Stimulated activated CD4-positive, alpha-beta T cell treated with anti-CD3 and anti-CD28 coated beads, Interleukin-1b, Interleukin-23, amount 100 ng/mL, for 1 hour (primary cell): ENCODE measurements at places on chromosomes 5 and 9.

GRCh38 chr5:8908055-8908683 is 637.7 kb downstream of the SEMA5A start:
- DNase-seq = no peak

GRCh38 chr5:95838001-95838520 is 15.5 kb upstream of the GLRX start:
- DNase-seq = no peak

GRCh38 chr5:74767579-74767913 is 497 bp downstream of the NSA2 start:
- DNase-seq = no peak

GRCh38 chr5:143874312-143874711 is 62.4 kb downstream of the HMHB1 start:
- DNase-seq = no peak

GRCh38 chr5:148853868-148854267 is 27.5 kb downstream of the ADRB2 start:
- no peak for DNase-seq

DNA sequence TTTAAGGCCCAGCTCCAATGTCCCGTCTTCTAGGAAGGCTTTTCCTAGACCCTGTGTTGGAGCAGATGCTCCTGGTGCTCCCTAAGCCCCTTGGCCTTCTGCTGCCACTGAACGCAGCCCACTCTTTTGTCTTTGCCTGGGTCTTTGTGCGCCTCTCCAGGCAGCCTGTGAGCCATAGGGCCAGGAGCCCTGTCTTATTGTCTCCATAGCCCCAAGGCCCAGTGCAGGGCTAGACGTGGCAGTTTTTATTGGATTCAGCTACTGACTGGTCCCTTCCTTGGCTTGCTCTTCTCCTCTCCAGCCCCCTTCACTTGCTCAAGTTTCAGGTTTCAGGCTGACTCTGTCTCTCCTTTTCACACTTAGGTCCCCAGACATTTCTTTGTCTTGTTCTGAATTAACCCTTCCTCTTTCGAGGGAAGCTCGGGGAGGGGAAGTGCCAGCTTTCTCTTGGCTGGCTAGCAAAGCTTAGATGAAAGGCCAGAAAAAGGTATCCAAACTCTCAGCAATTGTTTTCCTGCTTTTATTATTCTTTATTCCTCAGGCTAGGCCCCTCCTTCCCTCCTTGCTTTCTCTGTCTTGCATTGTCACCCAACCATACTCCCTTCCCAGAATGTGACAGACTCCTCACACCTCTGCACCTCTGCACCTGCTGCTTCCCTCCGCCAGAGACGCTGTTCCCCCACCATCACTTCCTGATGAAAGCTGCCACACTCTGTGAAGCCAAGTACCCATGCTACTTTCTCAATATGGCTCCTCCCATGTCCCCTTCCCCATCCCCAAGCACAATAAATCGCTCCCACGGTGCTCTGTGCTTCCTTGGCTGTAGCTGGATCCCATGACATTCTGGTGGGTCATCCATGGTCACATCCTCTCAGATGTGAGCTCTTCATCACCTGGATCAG is 101.6 kb upstream of the CPEB4 start:
- no peak for DNase-seq

DNA sequence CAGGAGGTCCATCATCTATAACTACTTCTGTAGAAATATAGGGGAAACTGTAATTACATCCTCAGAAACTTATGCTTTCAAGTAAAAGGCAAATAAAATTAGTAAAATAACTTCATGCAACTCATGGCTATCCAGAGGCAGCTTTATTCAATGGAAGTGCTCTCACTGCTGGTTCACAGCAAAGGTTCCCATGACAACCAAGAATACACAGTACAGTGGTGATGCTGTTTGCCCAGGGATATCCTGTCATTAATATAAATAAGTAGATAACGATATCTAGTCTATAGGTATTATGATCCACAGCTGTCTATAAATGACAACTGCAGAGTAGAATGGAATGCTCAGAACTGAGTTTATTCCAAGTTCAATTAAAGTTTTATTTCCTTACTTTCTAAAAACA is 390.3 kb downstream of the PDE4D start:
- no peak for DNase-seq

DNA sequence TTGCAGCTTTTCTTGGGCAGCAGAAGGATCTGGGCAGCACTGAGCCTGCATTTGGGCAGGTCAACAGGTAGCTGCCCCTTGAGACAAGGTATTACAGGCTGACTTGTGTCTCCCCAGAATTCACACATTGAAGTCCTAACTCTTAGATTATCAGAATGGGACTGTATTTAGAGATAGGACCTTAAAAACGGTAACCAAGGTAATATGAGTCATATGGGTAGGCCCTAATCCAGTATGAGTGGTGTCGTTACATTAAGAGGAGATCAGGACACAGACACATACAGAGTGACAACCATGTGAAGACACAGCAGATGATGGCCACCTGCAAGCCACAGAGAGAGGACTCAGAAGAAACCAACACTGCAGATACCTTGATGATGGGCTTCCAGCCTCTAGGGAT is 3.2 kb downstream of the C1QTNF2 start:
- no peak for DNase-seq

- no peak for DNase-seq
Observed at GRCh38 chr5:19950897-19951296, 37.1 kb downstream of the CDH18 start.

GRCh38 chr9:92986176-92987119 is 39.1 kb downstream of the FGD3 start:
- no peak for DNase-seq

- DNase-seq = no peak
Observed at GRCh38 chr5:118553662-118554061, 434.7 kb downstream of the DTWD2 start.

- DNase-seq = no peak
Observed at GRCh38 chr5:113203916-113204315, 227.3 kb downstream of the DCP2 start.

DNA sequence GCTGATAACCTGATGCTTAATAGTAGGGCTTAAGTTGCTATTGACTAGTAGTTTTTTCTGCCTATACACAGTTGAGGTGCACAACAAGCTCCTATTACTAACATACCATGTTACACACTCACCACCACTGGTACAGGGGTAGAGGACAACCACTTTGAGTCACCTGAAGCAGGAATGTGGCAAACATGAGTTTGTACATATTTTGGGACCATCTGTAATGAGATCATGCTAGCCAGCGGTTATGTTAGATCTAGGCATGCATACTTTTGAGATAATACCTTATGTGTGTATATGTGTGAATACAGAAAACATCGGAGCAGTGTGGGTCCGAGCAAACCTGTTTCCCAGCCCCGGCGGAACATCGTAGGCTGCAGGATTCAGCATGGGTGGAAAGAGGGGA is 72.8 kb upstream of the NXNL2 start:
- DNase-seq = no peak

DNA sequence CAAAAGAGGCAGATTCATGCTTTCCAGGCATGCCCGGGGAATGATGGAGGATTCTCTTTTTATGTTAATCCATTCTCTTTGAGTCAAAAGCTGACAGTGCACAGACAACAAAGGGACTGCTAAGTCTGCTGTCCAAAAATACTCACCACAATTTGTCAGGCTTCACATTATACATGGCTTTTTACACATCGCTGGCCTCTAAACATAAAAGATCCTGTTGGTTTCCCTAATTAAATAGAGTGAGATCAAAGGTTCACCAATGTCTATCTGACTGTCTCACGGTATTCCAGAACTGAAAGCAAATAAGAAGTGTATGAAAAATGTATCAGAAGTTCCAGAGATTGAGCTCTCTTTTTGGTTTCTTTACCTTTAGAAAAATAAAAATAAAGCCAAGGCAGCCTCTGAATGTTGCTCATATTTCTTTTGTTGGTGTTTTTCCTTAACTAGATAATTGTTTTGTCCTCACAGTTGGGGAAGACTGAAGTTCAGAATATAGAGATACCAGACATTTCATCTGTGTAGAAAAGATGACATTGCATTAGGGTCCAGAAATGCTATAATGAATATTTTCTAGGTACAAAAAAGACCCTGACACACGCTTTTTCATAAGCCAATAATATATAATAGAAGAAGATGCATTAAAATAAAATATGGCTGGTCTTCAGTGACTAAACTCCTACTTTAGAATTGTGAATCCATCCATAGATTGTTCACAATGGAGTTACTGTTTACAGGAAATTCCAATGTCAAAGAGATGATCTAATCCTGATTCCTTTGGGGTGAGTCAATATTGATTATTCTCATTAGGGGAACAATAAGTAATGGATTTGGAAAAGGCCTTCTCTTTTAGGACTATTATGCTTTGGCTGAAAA is 688.2 kb upstream of the CDH6 start:
- no peak for DNase-seq

DNA sequence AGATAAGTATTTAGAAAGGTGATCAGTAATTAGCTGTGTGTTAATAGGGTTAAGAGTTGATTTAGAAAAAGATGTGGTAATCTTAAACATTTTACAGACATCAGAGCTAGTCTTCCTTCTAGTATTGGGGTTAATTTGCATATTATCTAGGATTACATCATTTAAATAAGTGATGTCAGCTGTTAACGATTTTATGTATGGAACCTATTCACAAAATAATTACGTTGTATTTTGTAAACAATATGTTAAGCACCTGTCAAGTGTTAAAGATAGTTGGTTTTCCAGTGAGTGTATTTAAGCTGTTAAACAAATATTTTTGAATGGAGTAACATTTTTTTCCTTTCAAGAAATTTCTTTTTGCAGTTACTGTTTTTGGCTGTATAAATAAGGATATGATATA is 2.2 kb downstream of the DCP2 start:
- DNase-seq = no peak

- no peak for DNase-seq
Observed at GRCh38 chr5:90881626-90882150, 323.1 kb downstream of the ADGRV1 start.

DNA sequence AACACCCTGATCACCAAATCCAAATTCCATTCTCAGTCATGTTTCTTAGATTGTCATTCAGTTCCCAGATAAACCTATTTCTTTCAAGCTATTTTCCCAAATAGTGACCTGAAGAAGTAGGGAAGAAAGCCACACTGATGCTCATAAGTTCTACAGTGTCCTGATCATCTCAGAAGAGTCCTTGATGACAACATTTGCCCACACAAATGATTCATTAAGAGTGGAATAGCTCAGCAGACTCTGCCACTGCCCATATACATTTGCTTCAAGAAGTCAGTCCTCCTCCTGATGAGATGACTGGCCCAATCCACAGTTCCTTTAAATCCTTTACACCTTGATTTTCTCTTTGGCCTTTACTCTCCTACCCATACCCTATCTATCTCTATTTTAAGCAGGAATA is 283.7 kb upstream of the NR4A3 start:
- no peak for DNase-seq

GRCh38 chr5:149872351-149873040 is 72.1 kb downstream of the PDE6A start:
- no peak for DNase-seq

DNA sequence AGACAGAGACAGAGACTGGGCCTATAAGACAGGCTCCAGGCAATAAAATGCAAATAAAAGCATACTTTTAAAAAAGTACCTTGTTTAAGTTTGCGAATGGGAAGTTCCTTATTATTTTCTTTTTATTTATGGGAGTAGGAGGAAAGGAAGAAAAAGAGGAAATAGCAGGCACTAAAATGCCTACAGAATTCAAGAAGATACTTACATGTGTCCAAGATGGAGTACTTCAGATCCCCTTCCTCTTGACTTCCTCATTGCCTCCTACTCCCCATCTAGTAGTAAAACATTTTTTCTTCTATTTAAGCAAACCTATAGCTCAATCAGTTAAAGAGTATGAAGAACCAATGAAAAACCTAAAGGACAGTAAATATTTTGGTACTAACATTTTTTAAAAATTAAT is 24.8 kb downstream of the GKAP1 start:
- no peak for DNase-seq

GRCh38 chr5:115684513-115685037 is 58.7 kb upstream of the TMED7 start:
- DNase-seq = no peak

DNA sequence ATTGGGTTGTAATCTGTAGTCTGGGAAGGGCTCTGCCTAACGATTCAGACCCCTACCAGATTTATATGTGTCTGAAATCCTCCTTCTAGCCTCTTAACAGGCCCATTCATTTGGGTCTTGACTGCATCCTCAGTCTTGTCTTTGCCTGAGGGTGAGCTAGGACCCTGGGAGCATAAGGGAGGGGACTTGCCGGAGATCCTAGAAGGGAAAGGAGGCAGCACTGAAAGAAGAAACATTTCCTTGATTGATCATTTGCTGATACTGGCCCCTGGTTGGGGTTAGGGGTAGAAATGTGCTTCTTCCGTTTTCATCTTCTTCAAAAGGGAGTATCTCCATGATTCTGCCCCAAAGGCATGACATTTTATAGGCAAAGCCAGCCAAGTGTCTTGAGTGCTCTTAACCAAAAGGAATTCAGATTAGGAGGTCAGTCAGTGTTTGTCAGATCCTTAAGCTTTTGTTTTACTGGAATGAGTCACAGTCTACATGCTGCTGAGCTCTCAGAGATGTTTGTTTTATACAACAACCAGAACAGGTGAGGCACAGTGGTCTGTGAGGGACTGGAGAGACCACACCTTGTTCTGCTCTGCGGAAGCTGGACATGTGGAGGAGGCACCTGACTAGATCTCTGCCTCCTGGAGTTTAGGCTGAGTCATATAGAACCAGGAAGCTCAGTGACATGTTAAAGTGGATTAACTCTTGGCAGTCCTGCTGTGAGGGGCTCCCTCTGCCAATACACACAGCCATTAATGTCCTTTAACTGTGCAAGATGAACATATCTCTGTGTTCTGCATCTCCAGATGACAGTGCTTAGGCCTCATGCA is 37.7 kb downstream of the PCDHAC2 start:
- DNase-seq = no peak

DNA sequence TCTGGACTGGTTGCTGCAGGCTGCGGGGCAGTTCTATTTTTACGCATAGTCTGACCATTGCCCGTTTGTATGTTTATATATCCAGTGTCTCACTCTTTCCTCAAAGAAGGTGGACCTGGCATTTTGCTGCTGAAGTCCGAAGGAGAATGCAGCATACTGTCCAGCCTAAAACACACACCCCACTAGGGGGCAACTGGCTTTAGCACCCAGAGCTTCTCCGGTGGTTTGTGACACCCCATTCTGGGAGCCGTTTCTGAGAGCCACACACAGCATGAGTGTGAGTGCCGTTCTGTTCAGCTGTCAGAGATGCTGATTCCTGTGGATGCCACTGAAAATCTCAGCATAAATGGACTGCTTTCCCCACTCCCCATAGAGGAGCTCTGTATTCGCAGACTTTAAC is 290.5 kb upstream of the TAS2R1 start:
- no peak for DNase-seq
